ENCODE measurements at places on chromosomes 3 and 15. TPM values are rescaled to one million over a fixed set of nuclear protein-coding genes. Genes with fewer than 3 reads are reported as not detected.

Gene TMEM40
- total RNA-seq: not detected

- DNase-seq: no peak
These were observed 193.5 kb downstream of the FOXP1 start for GRCh38 chr3:71389911-71390573.

Gene CLDN1
- 0.45 TPM for total RNA-seq

DNA sequence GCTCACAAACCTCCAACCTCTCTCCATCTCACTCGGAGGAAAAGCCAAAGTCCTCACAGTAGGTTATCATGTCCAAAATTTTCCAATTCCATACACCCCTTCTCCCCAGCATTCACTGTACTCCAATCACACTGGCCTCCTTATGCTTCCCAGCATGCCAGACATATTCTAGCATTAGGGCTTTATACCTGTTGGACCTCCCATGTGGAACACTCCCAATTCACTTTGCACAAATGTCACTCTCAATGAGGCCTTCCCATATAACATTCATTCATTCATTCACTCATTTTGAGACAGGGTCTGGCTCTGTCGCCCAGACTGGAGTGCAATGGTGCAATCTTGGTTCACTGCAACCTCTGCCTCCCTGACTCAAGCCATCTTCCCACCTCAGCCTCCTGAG, 19.9 kb downstream of the SCAPER start:
- no peak for DNase-seq
